ENCODE measurements at places on chromosomes 7 and 10. TPM values are rescaled to one million over a fixed set of nuclear protein-coding genes. Genes with fewer than 3 reads are reported as not detected.

The TFR2 gene
- total RNA-seq: 1.8 TPM

The TRIM4 gene
- 23.9 TPM for total RNA-seq

The EEPD1 gene
- 10.0 TPM for total RNA-seq

The TFEC gene
- total RNA-seq: 2.9 TPM

The KMT2E gene
- 116 TPM for total RNA-seq

The NOLC1 gene
- total RNA-seq: 34.5 TPM

GRCh38 chr10:124286621-124287020, 132.1 kb downstream of the OAT start:
- no peaks in the 10 kb centered on the region for H3K4me1 ChIP-seq
- no peak for DNase-seq
- H3K4me3 ChIP-seq: no peak overlapping the region
- no peak overlapping the region for H3K27ac ChIP-seq
- H3K36me3 ChIP-seq: no peaks in the 10 kb centered on the region
- no peaks in the 10 kb centered on the region for H3K27me3 ChIP-seq

GRCh38 chr7:106068986-106069385, 43.1 kb downstream of the SYPL1 start:
- H3K27me3 ChIP-seq: no peaks in the 10 kb centered on the region
- no peak overlapping the region for H3K4me3 ChIP-seq
- no peak for DNase-seq
- peaks cover 22% of the 10 kb centered on the region for H3K4me1 ChIP-seq
- no peaks in the 10 kb centered on the region for H3K36me3 ChIP-seq

GRCh38 chr10:52318136-52318701, 4.1 kb downstream of the DKK1 start:
- no peak overlapping the region for H3K4me3 ChIP-seq
- DNase-seq: no peak
- H3K27me3 ChIP-seq: peaks cover 10% of the 10 kb centered on the region
- H3K4me1 ChIP-seq: peaks cover 8% of the 10 kb centered on the region
- no peaks in the 10 kb centered on the region for H3K36me3 ChIP-seq

GRCh38 chr7:77184990-77185389, 14.6 kb downstream of the FGL2 start:
- H3K27ac ChIP-seq: no peak overlapping the region
- no peaks in the 10 kb centered on the region for H3K27me3 ChIP-seq
- H3K4me1 ChIP-seq: no peaks in the 10 kb centered on the region
- no peak overlapping the region for H3K4me3 ChIP-seq

- H3K27me3 ChIP-seq: no peaks in the 10 kb centered on the region
- no peaks in the 10 kb centered on the region for H3K4me1 ChIP-seq
- H3K27ac ChIP-seq: no peak overlapping the region
Measured at GRCh38 chr7:54796150-54796549, 37.1 kb upstream of the SEC61G start.

- DNase-seq: no peak
- H3K4me3 ChIP-seq: no peak overlapping the region
- H3K27ac ChIP-seq: no peak overlapping the region
- H3K4me1 ChIP-seq: no peaks in the 10 kb centered on the region
- no peaks in the 10 kb centered on the region for H3K36me3 ChIP-seq
Measured at GRCh38 chr10:99372546-99373271, 43.6 kb downstream of the CNNM1 start.

GRCh38 chr10:2994221-2994961, 73.0 kb upstream of the PFKP start:
- no peaks in the 10 kb centered on the region for H3K27me3 ChIP-seq
- DNase-seq: no peak
- no peaks in the 10 kb centered on the region for H3K36me3 ChIP-seq

- no peaks in the 10 kb centered on the region for H3K27me3 ChIP-seq
- no peak overlapping the region for H3K27ac ChIP-seq
- H3K4me1 ChIP-seq: no peaks in the 10 kb centered on the region
- DNase-seq: no peak
Measured at GRCh38 chr10:116688741-116689495, 53.4 kb downstream of the HSPA12A start.

DNA sequence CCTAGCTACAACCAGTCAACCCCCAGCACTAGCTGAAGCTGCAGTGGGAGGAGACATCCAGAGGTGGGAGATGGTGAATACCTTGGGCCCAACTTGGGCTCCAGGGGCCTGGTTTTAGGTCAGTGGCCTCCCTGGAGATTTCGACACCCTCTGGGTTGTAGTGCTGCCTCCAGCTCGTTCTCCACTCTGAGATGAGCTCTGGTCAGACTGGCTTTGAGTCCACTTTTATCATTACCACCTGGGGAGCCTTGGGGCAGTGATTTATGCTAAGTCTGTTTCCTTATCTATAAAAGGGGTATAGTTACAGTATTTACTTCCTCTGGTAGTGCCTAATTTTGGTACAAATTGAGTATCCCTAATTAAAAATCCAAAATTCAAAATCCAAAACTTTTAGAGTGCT, 22.8 kb downstream of the PPIA start:
- no peak overlapping the region for H3K4me3 ChIP-seq
- no peaks in the 10 kb centered on the region for H3K36me3 ChIP-seq
- no peak for DNase-seq
- no peaks in the 10 kb centered on the region for H3K4me1 ChIP-seq
- H3K27ac ChIP-seq: no peak overlapping the region

DNA sequence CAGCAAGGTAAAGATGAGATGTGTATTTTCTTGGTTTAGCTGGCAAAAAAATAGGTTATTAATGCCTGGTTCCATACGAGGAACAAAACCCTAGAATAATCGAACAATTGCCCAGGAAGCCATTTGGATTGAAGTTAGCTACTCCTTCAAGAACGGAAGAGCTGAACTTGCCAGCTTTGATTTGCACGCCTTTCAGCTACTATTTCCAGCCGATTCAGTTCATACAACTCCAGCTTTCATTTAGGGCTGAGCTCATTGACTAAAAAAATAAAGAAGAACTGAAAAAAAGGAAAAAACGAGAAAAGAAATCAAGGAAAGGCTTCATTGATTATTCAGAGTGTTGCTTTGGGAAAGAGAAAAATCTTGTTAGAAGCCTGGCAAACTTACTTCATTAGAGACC, 60.4 kb downstream of the PTN start:
- no peak overlapping the region for H3K4me3 ChIP-seq
- H3K27me3 ChIP-seq: no peaks in the 10 kb centered on the region
- H3K36me3 ChIP-seq: no peaks in the 10 kb centered on the region
- DNase-seq: no peak
- no peak overlapping the region for H3K27ac ChIP-seq

DNA sequence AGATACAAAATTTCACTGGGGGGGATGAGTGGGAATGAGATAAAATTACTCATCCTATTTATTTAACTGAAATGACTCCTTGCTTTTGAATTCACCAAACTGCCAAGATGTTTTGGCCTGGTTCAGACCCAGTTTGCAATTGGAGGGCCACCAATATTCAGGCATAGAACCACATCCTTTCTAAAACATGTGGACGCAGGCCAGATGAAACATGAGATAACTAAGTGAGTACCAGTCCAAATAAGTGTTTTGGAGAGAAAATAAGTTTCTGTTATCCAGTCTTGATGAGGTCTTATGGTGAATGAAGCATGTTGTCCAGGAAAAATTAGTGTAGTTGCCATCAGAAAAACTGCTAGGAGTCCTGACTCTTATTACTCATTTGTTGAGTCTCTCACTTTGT, 36.3 kb upstream of the PDK4 start:
- H3K36me3 ChIP-seq: no peaks in the 10 kb centered on the region
- no peak for DNase-seq
- H3K27me3 ChIP-seq: no peaks in the 10 kb centered on the region
- H3K27ac ChIP-seq: no peak overlapping the region

DNA sequence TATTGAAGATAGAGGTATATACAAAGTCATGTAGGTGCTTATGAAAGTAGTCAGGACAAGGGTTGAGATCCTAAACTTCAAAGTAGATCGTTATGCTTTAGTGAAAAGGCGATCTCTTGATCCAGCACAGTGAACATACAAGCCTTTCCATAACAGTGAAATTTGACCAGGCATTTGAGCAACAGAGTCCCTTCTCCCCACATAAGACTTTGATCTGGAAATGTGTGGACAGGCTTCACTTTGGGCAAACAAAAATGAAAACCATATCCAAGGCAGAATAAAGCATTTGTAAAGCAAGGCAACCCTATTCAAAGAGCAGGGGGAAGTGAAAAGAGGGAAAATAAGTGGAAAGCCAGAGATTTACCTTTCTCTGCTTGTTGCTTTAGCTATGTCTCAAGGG, 311.9 kb upstream of the SORCS1 start:
- H3K4me3 ChIP-seq: no peak overlapping the region
- H3K27ac ChIP-seq: no peak overlapping the region
- no peaks in the 10 kb centered on the region for H3K4me1 ChIP-seq
- H3K36me3 ChIP-seq: no peaks in the 10 kb centered on the region
- no peak for DNase-seq

DNA sequence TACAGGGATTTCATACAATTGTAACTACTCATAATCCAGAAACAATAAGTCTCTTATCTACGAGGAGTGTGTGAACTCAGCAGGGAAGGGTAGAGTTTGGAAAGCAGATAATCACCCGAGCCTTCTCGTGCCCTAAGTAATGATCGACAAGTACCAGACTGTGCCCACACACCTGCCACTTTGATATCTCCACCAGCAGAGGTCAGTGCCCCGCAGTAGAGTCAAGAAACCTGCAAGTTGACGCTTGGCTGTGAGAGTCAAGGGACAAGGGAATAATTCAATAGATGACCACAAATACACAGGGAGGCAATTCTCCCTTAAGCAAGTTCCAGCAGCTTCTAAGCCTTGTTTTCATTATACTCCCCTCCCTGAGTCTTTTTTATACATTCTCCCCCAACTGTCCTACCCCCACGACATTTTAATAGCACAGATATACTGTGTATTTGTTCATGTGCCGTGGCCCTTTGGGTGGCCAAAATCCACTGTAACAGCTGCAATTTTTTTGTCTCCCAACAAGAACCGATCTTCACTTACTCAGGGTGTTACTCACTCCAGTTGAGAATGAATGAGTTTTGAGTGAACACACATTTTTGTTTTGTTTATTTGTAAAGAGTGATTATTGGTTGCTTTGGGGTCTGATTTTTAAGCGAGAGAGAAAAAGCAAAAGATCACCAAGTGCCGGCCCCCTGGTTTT, 106.9 kb upstream of the RHEB start:
- H3K4me3 ChIP-seq: no peak overlapping the region
- no peaks in the 10 kb centered on the region for H3K36me3 ChIP-seq
- peak; percentile 50 for DNase-seq
- H3K27me3 ChIP-seq: no peaks in the 10 kb centered on the region
- H3K4me1 ChIP-seq: peaks cover 6% of the 10 kb centered on the region
- no peak overlapping the region for H3K27ac ChIP-seq
